ENCODE measurements at places on chromosomes 6 and 20.

GRCh38 chr6:38131527-38131965, 312.0 kb downstream of the ZFAND3 start:
- no peak for DNase-seq

- DNase-seq = no peak
These were observed 404 bp downstream of the SLC22A23 start for GRCh38 chr6:3456395-3456897.

- DNase-seq = no peak
These were observed 18.1 kb upstream of the SAMHD1 start for GRCh38 chr20:36969478-36970186.

DNA sequence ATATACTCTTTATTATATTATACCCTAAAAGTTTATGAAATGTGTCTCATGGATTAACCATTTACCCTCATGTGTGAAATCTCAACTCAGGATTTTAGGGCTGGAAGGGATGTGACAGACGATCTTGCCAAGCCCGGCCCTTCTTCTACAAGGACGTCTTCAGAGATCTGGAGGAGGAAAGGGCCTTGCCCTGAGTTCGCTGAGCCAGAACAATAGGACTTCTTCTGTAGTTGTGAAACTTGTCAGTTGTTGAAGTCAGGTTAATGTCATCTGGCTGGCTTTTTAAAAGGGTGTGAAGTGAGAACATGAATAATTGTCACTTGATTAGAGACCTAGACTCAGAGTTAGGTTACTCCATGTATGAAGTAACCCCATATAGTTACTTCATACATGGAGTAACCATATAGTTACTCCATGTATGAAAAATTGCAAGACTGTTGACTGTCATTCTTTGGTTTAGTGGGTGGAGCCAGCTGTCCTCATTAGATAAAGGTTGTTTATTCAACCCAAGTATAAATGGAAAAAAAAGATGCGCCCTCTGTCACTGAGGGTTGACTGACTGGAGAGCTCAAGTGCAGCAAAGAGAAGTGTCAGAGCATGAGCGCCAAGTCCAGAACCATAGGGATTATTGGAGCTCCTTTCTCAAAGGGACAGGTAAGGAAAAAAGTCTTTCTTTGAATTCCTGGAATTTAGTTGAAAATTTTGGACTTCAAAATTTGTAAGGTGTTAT, at the start of gene ARG1:
Gene ARG1 (plus strand): TSS at position 541 of the 730 bp plus-strand sequence. CDS start 57 bp downstream, at position 598.
- DNase-seq = no peak

- DNase-seq = no peak
These were observed 2.4 kb downstream of the MYBL2 start for GRCh38 chr20:43669332-43669731.

- no peak for DNase-seq
These were observed 6.0 kb downstream of the PNLDC1 start for GRCh38 chr6:159806021-159806458.

DNA sequence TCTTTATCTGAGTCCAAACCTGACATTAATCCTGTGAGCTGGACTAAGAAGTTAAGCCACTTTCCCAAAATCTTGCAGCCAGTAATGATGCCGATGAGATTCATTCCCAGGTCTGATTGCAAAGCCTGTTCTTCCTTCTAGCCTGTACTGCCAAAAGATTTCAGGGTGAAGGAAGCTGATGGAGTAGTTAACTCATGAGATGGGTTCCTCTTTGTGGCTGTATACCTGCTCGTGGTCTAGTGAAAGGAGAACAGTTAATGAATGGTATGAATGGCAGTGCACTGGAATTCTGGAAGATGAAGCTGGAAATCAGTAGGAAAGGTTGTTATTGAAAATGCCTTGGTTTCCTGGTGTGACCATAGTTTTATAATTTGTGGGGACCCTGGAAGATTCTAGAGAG, 112.0 kb downstream of the FYN start:
- DNase-seq = no peak

GRCh38 chr20:47040506-47041125, 146.0 kb downstream of the EYA2 start:
- DNase-seq = no peak

DNA sequence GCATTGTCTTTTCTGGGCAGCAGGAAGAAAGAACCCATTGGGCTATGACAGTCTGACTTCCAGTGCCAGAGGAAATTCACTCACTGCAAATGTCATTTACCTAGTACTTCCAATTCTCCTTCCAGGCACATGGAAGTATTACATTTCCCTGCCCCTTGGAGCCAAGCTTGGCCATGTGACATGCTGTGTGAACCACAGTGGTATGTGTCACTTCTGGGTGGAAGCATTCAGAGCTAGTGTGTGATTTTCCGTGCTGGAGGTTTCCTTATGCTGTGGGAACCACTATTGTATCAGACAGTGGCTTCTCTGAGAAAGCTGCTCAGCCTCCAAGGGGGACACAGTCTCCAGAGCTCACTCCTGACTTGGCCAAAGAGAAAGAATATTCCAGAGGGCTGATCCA, 387.6 kb downstream of the CDC5L start:
- DNase-seq = no peak

- no peak for DNase-seq
These were observed 61.6 kb downstream of the IRF4 start for GRCh38 chr6:453152-453551.

GRCh38 chr20:18138639-18139583, 1.2 kb downstream of the KAT14 start:
- DNase-seq = no peak

GRCh38 chr20:7728338-7728737, 211.9 kb downstream of the HAO1 start:
- no peak for DNase-seq

GRCh38 chr6:7025861-7026260, 81.9 kb upstream of the RREB1 start:
- no peak for DNase-seq

- no peak for DNase-seq
These were observed 40.0 kb downstream of the SLC9A8 start for GRCh38 chr20:49852522-49853080.

GRCh38 chr6:139927236-139927635, 552.8 kb upstream of the CITED2 start:
- DNase-seq = peak; percentile 9

- peak; percentile 18 for DNase-seq
These were observed 13.5 kb upstream of the MAFB start for GRCh38 chr20:40702504-40702903.

GRCh38 chr6:30915591-30915946, 1.5 kb downstream of the VARS2 start:
- peak; percentile 92 for DNase-seq

- no peak for DNase-seq
These were observed 1450.7 kb upstream of the ADGRB3 start for GRCh38 chr6:67184405-67184804.

- no peak for DNase-seq
These were observed 46.4 kb downstream of the PRL start for GRCh38 chr6:22250486-22250885.

DNA sequence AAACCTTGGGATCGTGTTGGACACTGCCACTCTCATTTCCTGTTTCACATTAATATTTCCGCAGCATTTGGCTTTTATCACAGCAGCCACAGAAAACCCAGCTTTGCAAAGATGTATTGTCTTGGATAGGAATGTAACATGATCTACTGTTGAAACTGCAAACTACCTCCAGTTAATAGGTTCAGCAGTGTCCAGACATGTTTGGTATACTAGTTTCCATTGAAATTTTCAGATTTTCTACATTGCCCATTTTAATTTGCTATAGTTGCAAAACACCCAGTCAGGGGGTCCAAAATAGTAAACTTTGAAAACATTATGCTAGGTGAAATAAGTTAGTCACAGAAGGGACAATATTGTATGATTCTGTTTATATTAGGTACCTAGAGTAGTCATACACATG, 3.3 kb downstream of the ANKRD6 start:
- DNase-seq = no peak

GRCh38 chr6:136927292-136927691, 5.2 kb downstream of the SLC35D3 start:
- peak; percentile 58 for DNase-seq

- DNase-seq = no peak
These were observed 28.3 kb upstream of the SH3BGRL2 start for GRCh38 chr6:79602859-79603258.

GRCh38 chr6:161360520-161360919, 86.7 kb upstream of the AGPAT4 start:
- no peak for DNase-seq

- no peak for DNase-seq
These were observed 1.2 kb upstream of the PXDC1 start for GRCh38 chr6:3752531-3753227.

DNA sequence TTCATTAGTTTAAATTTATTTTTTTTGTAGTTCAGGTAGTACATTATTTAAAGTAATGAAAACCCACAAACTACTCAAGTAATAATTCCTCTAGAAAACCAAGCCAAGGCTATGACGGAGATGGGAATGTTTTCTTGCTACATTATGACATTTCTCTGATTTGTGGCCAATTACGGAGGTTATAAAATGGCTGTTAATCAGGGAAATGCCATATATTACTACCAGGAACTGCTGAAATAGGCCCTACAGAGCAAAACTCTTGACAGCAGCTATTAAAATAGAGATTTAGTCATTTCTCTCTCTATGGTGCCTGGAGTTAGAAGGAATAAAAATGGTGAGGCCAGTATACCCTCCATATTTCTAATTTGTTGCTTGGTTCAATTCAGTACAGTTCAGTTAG, 280.0 kb downstream of the ARHGAP18 start:
- DNase-seq = no peak

DNA sequence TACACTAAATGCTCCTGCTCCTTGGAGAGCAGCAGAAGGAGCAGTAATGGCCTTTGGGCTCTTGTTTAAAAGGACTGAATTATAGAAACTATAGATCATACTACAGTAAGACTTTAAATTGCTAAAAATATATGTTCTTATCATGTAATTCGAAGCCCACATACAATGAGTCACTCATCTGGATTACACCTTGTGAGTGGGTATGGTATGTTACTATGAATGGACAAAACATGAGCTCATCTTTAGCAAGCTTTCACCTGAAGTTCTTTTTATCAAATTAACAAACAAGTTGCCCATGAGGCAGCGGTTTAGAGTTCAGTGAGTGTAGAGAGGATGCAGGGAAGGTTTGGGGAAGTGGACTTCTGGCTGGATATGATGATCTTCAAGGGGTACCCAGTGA, 114.4 kb upstream of the CCN2 start:
- DNase-seq = no peak

- no peak for DNase-seq
These were observed 204.6 kb downstream of the NKAIN2 start for GRCh38 chr6:124008000-124008987.

DNA sequence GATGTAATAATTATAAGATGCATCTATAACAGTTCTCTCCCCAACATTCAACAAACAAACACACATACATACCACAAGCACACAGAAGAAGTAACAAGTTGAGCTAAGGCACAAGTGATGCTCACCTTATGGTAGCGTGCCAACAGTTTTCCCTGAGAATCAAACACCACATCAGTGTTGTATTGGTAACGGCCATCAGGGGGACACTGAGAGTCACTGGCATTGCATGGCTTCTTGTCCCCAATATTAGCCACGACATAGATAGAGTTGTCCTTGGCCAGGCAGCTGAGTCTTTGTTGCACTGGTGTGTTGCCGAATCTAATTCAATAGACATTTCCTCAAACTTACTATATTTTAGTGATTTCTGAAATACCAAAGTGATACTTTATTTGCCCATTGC, 14.8 kb upstream of the VNN1 start:
- DNase-seq = no peak

- DNase-seq = no peak
These were observed 170.7 kb downstream of the DOK5 start for GRCh38 chr20:54646156-54646517.
